Activated naive CD4-positive, alpha-beta T cell treated with anti-CD3 and anti-CD28 coated beads, Interleukin-2, amount 10 ng/mL, durations not matched to agents 7 days and 5 days (primary cell): ENCODE measurements at places on chromosomes 4 and X.

DNA sequence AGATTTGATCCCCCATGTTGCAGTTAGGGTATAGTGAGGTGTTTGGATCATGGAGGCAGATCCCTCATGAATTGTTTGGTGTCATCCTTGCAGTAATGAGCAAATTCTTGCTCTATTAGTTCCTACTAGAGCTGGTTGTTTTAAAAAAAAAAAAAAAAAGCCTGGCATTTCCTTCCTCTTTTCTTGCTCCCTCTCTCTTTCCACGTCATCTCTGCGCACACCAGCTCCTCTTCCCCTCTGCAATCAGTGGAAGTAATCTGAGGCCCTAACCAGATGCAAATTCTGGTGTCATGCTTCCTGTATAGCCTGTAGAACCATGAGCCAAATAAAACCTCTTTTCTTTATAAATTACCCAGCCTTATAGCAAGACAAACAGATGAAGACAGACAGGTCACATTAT lies 24.5 kb downstream of the WDR17 start:
- no peak for DNase-seq

DNA sequence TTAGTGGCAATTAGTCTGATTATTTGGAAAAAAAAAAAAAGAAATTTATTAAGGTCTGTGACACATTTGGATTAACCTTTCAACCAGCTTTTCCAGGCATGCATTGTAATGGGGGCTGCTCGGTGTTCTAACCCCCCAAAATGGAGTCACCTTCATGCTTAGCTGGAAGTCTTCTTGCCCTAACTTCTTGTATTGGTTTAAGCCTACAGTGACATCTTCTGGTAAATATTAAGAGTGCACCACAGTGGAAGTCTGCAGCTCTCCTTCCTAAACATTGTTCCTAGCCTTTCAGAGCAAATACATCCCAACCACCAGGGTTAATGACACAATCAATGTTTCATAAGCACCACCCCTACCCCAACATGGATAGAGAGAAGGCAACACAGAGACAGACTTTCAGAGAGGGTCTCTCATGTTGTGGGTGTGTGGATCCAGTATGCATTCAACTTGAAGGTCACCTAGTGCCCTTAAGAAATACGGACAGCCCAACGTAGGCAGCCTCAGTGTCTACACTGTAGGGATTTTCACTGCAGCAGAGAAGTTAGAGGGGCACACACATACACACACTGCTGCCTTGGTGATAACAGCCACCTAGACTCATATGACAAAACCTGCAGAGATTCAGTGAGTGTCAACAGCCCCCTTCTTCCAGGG lies 142.9 kb upstream of the MBNL3 start:
- DNase-seq = no peak

- DNase-seq = no peak
Observed at GRCh38 chrX:72346302-72346949, 40.7 kb upstream of the CITED1 start.

- DNase-seq = no peak
Observed at GRCh38 chr4:22454955-22455354, 60.9 kb downstream of the ADGRA3 start.

- DNase-seq = no peak
Observed at GRCh38 chrX:21319323-21319722, 54.9 kb upstream of the CNKSR2 start.

GRCh38 chr4:7326693-7327340 lies 107.9 kb downstream of the PSAPL1 start:
- DNase-seq = no peak

DNA sequence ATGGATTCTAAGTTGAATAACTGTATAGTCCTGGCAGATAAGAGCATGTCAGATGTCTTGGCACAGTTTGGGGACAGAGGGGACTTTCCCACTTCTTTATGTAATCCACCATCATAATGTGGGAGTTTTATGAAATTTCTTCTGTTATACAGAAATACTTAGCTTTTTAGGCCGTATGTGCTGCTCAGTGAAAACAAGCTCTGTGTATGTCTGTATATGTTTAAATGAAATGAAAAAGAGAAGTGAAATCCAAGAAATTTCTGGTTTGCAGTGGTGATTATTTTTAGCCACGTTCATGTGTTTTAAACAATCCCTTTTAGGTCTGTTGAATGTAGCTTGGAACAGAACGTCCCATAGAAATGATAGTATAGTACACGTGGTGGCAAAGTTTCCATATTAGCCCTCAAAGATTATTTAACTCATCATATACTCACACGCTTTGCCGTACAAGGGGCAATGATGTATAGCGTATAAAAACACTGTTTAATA lies 41.0 kb downstream of the GAB1 start:
- DNase-seq = no peak

DNA sequence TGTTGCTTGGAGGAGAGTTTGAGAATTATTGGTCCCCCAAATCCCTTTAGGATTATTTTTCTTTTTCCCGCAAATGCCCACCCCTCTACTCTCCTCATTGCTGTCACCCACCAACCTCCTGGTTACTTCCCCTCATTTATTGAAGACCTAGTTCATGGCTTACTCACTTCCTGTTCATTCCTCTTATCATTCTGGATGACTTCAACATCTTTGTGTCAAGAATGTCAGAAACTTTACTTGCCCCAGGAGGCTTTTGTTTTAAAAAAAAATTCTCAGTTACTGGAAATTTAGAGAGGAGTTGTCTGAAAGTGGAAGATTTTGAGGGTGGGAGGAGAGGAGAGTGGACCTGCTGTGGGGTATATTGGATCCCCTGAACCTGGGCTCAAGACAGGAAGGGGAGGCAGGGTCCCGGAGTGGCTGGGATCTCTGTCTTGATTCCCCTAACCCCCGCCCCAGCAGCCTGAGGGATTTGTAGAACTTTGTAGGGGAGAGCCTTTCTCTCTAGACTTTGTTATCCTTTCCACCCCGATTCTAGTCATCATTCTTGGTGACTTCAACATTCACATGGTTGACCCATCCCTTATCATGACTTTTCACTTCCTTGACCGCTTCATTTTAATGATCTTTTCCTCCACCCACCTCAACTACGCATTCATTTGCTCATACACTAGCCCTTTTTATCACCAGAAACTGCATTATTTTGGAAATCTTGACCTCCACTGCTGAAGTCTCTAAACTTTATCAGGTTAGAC lies 69.9 kb upstream of the ESX1 start:
- DNase-seq = no peak

DNA sequence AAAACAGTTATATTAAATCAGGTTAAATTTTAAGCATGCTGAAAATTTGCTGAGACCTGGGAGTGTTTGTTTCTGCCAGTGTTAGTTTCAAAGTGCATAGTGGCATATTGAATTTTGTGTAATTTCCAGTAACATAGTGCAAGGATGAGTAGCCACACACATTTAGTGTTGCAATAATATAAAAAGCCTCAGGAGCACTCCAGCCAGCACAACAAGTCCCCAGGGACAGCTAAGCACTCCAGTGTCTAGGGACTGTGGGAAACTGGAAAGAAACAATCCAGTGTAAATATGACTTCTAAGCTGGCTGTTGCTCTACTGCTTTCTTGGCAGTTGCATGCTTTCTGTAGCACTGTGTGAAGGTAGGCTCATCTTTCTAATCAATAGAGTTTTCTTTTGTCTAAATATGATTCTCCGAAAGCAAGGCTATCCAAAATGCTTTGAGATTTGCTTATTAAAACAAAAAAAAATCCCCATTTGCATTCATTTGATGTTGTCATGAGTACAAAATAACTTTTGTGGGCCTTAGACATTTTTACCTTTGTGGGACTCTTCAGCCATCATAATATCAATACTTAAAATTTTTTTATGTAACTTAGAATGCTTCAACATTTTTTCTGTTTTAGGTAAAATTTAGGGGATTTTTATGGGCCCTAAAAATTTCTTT lies 24.2 kb upstream of the CXCL2 start:
- no peak for DNase-seq

DNA sequence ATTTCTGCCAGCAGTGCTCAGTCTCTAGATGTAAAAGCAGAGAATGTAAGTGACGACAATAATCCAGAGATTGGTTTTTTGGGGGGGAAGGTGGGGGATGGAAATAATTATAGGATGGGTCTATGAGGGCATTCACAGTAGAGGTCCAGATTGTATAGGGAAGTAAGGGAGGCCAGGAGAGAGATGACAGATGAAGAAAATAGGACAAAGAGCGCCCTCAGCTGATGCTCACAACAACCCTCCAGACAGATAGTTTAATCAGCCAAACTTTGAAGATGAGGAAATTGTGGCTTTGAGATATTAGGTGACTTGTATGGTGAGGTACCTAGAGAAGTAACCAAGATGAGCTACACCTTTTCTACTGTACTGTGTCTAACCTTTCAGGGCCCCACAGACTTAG lies 137.9 kb downstream of the MAGEB17 start:
- DNase-seq = no peak

GRCh38 chr4:183354219-183354618 lies 32.0 kb upstream of the CLDN24 start:
- no peak for DNase-seq

DNA sequence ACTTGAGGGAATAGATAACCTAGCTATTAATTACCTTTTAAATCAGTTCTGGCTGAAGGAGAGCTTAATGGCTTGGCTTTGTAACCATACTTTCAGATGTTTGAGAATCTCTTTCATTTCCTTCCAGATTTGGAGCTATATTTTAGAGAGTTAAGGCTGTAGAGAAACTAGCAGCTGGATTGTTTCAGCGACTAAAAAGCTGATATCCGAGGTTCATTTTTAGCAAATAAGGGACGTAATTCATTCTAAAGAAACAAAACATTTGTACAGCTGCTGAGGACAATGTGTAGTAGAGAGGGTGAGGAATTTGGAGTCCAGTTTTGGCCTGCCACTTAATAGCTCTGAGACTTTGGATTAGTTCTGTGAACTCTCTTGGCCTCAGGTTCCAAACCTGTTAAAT lies 12.2 kb downstream of the OSTC start:
- no peak for DNase-seq

DNA sequence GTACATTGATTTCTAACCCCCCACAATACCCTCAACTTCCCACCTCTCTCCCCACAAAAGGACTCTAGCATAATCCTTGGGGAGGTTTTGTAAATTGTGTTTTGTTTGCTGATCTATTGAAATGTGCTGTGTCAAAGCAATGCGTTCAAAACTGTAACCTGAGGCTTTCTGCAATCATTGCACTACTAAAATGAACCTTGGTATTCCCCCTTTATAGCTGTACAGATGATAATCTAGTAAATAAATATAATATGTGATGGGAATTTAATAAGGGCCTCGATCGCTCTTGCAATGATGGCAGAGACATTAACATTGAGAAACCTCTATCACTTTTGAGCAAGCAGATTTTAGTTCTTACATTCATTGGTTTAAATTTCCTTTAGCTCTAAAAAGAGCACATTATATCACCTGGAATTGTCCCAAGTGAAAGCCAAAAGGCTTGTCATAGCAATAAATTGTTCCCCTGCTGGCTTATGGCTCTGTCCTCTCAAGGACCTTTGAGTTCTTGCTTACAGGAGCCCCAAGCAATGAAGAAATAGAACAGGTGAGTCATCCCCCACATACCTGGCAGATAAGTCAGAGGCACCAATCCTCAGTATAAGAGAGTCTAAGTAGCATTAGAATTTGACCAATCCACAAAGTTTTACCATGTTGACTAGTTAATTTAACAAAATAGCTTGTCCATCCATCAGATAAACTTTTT lies 18.4 kb upstream of the ACE2 start:
- no peak for DNase-seq

GRCh38 chr4:168696826-168697225 lies 200.0 kb downstream of the PALLD start:
- no peak for DNase-seq

DNA sequence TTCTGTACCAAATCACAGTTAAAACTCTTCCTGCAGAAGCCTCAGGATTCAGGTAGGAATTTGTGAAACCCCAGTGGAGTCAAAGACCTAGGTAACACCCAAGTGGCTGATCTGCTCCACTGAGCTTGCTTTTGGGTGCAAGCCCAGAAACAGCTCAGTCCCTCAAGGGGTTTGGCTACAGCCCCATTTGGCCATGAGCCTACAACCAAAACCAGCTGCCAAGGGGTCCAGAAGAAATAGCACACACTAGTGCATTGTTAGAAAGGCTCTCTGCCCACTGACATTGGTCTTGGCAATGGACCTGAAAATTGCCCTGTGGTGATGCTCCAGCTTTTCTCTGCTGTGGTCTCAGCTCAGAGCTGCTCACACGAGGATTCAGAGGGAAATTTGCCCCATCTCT lies 577.4 kb upstream of the INTU start:
- no peak for DNase-seq

- no peak for DNase-seq
Observed at GRCh38 chr4:187128222-187128621, 404.6 kb upstream of the FAT1 start.

DNA sequence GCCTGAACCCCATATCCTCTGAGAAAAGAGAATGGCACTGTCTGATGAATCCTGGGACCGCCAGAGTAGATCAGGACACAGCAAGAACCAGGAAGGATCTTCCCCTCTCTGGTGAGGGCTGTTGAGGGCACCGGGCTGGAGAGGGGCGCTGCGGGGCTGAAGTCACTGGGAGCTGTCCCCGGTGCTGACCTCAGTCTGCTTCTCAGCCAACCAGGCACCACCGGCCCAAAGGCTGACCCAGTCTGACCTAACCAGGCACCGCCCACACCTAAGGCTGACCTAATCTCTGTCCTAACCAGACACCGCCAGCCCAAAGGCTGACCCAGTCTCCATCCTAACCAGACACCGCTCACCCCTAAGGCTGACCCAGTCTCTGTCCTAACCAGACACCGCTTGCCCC lies 82.8 kb downstream of the CPZ start:
- no peak for DNase-seq

- no peak for DNase-seq
Observed at GRCh38 chrX:139724626-139725025, 16.7 kb upstream of the MCF2 start.

- no peak for DNase-seq
Observed at GRCh38 chr4:4614925-4615678, 73.3 kb upstream of the STX18 start.

- no peak for DNase-seq
Observed at GRCh38 chr4:141576585-141577110, 59.7 kb upstream of the IL15 start.

- no peak for DNase-seq
Observed at GRCh38 chr4:6087669-6088341, 69.6 kb upstream of the C4orf50 start.

GRCh38 chrX:20382518-20383297 lies 116.0 kb upstream of the RPS6KA3 start:
- DNase-seq = peak; percentile 19

- DNase-seq = no peak
Observed at GRCh38 chr4:158523990-158524535, 2.4 kb downstream of the RXFP1 start.

DNA sequence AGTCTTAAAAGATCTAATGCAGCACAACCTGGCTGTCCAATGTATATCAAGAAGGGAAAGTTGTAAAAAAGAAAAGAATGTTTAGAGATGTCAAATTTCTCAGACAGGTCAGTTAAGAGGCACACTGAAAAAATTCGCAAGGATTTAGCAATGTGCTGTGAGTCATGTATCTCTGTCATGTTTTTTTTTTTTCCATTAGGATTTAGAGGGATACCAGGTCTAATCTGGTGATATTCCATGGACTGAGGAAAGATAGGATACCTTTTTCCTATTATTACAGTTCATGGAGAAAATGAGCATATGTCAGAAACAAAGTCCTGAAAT lies 815.4 kb upstream of the PCDH10 start:
- no peak for DNase-seq
